Tibial nerve (tissue), 4 donors: ENCODE measurements at places on chromosomes 7 and 10.

DNA sequence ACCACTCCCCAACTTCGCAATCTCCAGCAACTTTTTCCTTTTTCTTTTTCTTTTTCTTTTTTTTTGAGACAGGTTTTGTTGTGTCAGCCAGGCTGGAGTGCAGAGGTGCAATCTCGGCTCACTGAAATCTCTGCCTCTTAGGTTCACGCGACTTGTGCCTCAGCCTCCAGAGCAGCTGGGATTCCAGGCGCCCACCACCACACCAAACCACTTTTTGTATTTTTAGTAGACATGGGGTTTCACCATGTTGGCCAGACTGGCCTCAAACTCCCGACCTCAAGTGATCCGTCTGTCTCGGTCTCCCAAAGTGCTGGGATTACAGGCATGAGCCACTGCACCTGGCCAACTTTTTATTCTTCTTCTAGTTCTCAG lies 55.0 kb downstream of the KIAA1549 start:
- DNase-seq: no peak

DNA sequence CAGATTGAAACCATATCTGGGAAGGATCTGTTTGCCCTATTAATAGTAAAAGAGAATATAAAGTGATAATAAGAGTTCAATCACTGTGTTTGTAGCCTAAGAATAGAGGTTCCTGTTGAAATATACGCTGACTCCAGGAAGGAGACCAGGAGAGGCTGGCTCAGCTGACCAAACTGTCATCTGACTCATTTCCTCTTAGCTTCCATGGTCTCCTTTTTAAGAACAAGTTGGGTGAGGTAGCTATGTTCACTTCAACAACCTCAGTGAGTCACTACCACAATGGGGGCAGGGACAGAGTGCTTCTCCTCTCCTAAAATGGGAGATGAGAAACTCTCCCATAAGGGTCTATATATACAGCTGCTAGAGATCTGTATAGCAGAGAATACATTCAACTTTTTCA lies 543.3 kb downstream of the CALN1 start:
- DNase-seq: no peak

- DNase-seq: peak; percentile 46
Measured at GRCh38 chr7:55019191-55019690, 424 bp downstream of the EGFR start.

- DNase-seq: no peak
Measured at GRCh38 chr7:157149317-157149716, 10.6 kb downstream of the UBE3C start.

- no peak for DNase-seq
Measured at GRCh38 chr10:36092116-36092515, 450.0 kb upstream of the FZD8 start.
